ENCODE measurements at places on chromosomes 16 and 17.

DNA sequence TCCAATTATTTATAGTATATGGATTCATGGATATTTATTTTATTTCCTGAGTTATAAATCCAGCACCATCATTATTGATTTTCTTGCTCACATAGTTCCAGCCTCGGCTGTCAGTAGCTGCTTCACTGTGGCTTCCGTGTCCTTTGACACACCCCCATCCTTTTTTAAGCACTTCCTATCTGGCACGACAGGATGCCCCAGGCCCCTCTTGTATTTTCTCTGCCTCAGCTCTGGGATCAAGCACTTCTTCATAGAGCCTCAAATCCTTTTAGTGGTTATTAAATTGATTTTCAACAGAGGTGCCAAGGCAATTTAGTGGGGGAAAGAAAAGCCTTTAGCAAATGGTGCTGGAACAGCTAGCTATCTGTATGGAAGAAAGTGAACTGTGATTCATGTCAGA, 59.8 kb downstream of the GAN start:
- DNase-seq: no peak

GRCh38 chr17:35242158-35242804, 591 bp upstream of the SLFN5 start:
- DNase-seq: peak; percentile 11

- peak; percentile 83 for DNase-seq
Measured at GRCh38 chr16:69796285-69797118, 34.4 kb downstream of the WWP2 start.

GRCh38 chr16:68400083-68400923, 48.0 kb downstream of the SMPD3 start:
- no peak for DNase-seq

DNA sequence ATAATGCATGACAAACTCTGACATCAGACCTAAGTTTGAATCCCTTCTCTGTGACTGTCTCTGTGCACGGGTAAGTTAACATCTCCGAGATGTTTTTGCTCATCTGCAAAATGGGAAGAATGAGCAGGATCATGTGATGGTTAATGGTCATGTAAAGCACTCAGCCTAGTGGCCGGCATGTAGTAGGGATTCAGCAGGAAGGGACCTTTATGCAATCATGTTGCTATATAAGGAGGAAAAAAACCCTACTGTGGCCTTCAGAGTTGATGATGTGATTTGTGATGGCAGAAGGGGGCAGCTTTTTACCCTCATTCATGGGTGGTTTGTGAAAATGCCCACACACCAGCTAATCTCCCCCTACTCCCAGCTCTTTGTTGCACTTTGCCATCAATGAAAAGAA, 24.1 kb downstream of the CLEC16A start:
- no peak for DNase-seq

DNA sequence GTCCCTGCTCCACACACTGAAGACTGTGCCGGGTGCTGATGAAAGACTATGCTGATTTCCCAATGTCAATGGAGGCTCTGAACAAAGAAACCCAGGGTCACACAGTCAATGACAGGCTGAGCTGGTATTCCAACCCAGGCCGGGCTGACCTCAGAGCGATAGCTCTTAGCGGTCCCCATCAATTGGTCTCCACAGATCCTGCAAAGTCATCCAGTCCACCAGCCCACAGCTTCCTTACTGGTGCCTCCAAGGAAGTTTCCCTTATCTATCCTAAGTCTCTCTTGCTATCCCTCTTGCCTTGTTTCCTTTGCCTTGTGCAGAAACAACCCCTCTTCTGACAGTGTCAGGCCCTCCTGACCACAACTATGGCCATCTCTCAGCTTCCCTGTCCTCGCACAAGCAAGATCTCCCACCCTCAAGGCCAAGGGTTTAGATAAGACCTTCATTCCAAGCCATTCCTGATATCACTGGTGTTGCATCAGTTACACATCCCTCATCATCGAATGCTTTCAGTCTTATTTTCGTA, 52.7 kb upstream of the KSR1 start:
- no peak for DNase-seq

- DNase-seq: peak; percentile 7
Measured at GRCh38 chr16:78816499-78817195, 717.2 kb downstream of the WWOX start.

DNA sequence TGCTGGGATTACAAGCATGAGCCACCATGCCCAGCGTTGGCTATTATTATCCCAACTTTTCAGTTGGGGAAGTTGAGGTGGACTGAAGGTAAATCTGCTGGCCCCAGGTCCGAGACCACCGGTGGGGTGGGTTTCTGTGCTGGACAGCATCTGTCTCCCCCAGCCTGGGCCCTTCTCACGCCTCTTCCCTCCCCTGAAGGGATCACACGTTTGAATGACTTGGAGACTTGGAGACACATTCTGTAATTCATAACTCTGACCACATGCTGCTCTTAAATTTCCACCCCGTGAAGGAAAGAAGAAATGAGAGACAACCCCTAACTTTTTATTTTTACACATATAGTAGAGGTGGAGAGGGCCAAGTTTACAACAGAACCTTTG, 109.8 kb downstream of the MSI2 start:
- no peak for DNase-seq

DNA sequence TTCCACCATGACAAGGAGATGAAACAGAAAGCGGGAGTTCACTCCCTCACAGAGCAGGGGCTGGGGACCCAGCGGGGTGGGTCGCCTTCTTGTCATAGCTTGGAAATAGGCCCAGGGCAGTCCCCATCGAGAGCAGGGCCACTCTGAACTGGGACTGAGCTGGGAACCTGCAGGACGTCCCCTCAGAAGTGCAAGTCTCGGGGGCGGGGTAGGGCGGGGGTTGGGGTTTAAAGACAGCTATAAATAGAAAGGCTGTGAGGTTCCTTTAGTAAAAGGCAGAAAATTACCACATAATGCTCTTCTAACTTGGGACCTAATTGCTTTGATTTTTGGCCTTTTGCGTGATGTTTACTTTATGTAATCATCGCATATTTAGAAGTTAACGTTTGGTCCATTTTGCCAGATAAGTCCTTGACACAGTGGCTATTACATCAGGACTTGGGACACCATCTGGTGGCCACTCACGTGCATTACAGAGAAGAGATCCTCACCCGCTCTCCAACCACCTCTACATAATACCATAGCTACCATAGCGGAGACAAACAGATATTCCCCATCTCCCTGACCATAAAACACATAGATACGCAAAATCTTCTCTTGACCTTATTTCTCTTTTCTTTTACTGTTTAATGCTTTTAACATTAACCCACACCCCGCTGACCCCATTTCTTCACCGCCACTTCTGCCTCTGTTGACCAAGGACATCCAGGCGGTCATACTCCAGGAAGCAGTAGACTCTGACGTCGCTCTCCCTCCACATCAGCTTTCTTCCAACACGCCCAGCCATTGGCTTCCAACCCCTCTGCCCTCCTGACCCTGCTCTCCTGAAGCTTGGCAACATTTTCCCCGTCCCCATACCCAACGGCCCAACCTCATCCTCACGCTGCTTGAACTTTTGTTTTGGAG, 27.5 kb upstream of the PIK3R6 start:
- peak; percentile 41 for DNase-seq

- no peak for DNase-seq
Measured at GRCh38 chr16:87555647-87556046, 46.7 kb upstream of the JPH3 start.

GRCh38 chr16:57774705-57775285, 27.5 kb downstream of the KIFC3 start:
- no peak for DNase-seq

DNA sequence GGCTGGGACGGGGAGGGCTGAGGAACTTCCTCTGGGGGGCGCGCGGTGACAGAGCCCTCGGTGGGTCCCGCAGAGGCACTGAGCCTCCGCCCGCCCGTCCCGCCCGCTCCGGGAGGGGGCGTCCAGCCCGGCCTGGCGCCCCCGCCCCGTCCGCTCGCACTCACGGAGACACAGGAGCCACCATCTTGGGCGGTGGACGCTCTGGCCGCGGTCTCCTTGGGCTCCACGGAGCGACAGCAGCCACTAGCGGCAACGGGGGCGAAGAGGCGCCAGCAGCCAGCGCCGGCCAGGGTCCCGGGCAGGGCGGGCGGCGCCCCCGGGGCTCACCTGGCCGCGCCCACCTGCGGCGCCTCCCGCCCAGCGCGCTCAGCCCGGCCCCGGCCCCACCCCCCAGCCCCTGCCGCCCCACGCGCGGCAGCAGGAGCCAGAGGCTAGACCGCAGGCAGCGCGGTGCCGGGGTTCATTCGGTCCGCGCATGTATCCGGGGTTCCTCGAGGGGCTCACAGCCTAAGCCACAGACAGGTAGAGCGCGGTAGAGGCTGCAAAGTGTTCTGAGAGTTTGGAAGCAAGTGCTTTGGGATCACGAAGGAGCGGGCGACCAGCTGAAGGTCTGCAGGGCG, at the start of gene C17orf113:
C17orf113 (minus strand) TSS at position 209 of the 620 bp plus-strand sequence. CDS start 7,225 bp downstream, outside the sequence.
- peak; percentile 45 for DNase-seq

DNA sequence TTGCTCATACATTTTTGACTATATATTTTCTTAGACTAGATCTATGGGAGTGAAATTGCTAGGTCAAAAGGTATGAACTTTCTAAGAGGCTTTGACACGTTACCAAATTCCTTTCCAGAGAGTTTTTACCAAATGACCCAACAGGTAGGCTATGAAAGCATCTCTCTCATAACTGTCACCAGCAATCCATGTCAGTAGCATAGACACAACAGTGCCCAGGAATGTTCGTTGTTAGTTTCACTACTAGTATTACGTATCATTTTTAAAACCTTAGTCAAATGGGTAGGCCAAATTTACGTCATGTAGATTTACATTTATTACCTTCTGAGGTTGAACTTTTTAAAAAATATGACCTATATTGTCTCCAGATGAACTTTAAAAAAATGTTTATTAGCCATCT, 66.8 kb downstream of the MARCHF10 start:
- no peak for DNase-seq

DNA sequence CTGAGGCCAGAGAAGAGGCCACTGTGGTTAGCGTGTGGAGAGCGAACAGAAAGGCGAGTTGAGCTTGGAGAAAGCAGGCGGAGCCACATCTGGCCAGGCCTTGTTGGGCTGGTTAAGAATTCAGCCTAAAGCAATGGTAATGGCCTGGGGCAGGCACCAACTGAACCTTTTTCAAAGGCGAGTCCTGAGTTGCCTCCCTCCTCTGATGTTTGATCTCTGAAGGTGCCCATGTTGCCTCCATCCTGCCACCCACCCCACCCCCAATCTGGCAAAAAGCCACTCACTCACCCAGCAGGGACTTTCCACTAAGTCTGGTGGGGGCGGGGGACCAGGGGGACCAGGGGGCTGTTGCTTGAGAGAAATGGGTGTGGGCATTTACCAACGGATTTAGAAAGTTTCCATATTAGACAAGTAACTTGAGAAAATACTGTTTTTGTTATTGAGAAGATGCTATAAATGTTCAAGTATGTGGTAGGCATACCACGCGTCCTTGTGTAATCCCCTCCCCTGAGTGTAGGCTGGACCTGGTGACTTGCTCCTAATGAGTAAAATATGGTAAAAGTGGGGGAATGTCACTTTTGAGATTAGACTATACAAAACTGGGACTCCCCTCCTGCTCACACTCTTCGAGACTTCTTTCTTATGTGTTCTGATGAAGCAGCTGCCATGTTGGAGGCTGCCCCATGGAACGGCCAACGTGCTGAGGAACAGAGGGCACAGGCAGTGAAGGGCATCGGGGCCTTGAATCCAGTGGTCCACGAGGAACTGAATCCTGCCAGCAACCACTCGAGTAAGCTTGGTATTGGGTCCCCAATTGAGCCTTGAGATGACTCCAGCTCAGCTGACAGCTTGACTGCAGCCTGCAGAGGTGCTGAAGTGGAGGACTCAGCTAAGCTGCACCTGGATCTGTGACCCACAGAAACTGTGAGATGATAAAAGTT, 29.9 kb upstream of the TNS4 start:
- no peak for DNase-seq

DNA sequence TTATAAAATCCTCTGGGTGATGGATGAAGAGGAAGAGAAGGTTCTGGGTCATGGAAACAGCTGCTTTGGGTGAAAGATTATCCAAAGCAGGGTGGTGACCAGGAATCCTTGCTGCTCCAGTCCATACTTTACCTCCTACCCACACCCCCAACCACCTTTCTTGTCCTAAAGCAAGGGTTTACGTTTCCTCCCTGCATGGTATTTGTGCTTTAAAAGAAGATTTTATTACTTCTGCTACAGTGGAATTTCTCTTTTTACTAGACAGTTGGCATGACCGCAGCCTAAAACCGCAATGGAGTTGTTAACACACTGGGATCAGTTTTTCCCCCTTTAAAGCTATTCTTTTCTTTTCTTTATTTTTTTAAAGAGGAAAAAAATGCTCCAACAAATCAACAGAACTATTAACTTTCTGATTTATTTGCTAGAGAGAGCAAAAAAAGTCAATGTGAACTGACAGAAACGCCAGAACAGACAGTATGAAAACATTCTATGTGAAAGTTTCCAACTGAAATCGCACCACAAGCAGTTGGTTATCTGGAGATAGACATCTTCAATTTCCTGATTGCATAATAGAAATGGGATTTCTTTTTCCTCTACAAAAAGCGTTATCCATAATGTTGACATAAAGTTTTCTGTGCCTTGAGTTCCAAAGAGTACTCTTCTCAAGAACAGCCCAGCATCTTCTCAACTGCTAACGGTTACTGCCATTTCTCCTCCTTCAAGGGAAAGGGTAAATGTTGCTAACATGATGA, 236.0 kb downstream of the IRX3 start:
- no peak for DNase-seq
